Caudate nucleus (tissue), 63 donors: ENCODE measurements at places on chromosomes 7 and 10.
A peak's percentile ranks its signal among the peaks of the same experiment; 100 is the strongest.

GRCh38 chr10:1674501-1674900 lies 62.8 kb downstream of the ADARB2 start:
- DNase-seq: no peak

GRCh38 chr7:91358303-91358702 lies 94.1 kb downstream of the FZD1 start:
- DNase-seq: no peak

- no peak for DNase-seq
Measured at GRCh38 chr7:142104550-142105527, 6.7 kb upstream of the MGAM2 start.

- no peak for DNase-seq
Measured at GRCh38 chr10:68163735-68164134, 54.4 kb downstream of the MYPN start.

- DNase-seq: peak; percentile 81
Measured at GRCh38 chr10:59362144-59362958, at the start of gene FAM13C. FAM13C (minus strand) TSS chr10:59362549; CDS start chr10:59362460, 89 bp downstream.
